GM03348 (cell line): ENCODE measurements at places on chromosomes 7 and 10.

- DNase-seq = peak; percentile 10
These were observed 154.7 kb downstream of the RNLS start for GRCh38 chr10:88428442-88428841.

GRCh38 chr7:71334541-71334940, 202.6 kb downstream of the GALNT17 start:
- no peak for DNase-seq

DNA sequence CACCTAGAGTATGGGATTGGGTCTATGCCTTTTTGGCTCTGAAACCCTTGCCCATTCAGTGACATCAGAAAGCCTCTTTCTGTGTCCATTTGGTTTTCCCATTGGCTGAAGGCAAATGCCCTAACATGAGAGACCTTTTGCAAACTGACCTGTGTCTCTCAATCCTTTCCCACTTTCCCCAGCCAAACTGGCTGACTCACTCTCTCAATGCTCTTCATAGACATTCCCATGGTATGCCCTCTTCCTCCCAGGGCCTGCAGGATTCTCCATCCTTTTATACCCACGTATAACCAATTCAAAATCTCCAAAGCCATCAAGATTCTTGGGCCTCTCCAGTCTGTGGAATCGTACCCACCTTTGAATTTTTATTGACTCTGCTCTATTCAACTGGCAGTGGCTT, 563.3 kb downstream of the GATA3 start:
- no peak for DNase-seq

- DNase-seq = no peak
These were observed 5.6 kb upstream of the DLG5 start for GRCh38 chr10:77932016-77932715.

DNA sequence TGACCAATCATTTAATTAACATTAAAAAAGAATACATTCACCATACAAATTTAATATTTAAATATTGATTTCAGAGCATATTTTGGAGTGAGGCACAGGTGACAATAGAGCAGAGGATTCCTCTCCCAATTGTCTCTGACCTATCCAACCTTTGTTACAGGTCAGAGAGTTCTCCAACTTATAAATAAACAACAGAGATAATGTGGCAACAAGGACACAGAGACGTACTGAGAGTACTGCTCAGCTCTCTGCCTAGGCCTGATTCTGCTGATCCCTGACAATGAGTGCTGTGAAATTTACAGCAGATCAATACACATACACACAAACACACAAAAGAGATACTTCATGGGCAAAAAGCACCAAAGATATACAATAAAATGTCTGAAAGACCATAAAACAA, 18.3 kb upstream of the AGAP5 start:
- DNase-seq = no peak

GRCh38 chr10:71072131-71072822, 140.1 kb upstream of the UNC5B start:
- no peak for DNase-seq

DNA sequence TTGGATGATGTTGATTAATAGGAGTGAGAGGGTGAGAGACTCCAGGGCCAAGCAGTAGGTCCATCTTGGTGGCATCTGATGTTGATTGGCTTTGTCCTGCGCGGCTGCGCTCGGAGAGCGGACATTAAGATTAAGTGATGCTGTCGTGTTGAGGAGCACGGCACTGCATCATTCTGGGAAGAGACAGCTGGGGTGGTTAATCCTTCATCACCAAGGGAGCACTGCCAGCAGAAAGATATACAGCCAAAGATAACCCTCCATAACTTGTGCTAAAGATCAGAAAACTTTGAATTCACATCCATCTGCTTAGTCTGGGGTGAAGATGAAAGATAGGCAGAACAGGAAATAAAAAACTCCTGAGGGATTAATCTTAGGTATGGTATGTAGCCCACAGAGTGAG, 208.3 kb downstream of the LRMDA start:
- DNase-seq = no peak

GRCh38 chr10:110701617-110701971, 57.5 kb downstream of the RBM20 start:
- DNase-seq = no peak

DNA sequence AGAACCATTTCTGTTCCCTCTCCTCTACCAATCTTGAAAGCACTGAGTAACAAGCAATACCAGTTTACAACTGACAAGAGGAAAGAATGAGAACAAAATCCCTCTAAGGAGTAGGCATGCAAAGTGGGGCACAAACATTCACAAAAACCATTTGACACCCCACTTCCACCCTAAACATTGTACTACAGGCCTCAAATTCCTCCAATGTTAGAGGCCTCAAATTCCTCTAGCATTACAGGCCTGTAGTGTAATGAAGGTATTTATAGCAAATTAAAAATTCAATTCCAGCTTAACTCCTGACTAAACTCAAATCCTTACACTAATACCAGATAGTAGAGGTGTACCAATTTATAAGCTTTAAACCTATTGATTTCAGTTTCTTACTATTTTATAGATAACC, 85.4 kb downstream of the SIRT1 start:
- no peak for DNase-seq

GRCh38 chr10:29386342-29386999, 97.6 kb downstream of the LYZL1 start:
- DNase-seq = peak; percentile 54
